ENCODE measurements at places on chromosomes 13 and 19. TPM values are rescaled to one million over a fixed set of nuclear protein-coding genes. Genes with fewer than 3 reads are reported as not detected.

Gene C19orf12
- 26.7 TPM for total RNA-seq

Gene ASPDH
- not detected for total RNA-seq

DNA sequence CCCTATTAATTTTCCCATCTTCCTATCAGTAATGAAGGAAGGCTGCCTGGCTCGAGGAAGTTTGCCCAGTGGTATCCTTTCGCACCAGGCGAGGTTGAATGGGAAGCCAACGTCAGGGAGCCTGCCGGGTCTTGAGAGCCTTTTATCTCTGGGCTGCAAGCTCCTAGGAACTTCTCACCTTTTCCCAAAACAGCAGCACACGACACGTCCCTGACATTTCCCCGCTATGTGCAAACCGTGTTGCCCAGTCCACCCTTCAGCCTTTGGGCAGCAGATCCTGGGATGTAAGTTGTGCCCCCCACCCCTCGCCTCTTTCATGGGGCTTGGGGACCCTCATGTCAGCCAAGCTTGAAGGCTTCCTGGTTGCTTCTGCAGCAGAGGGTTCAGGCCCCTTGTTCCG lies 179.1 kb downstream of the ZNF536 start:
- DNase-seq = no peak

GRCh38 chr13:51797664-51798488 lies 6.1 kb downstream of the DHRS12 start:
- peak; percentile 79 for DNase-seq

Gene SHC2
- total RNA-seq = 0.21 TPM

DNA sequence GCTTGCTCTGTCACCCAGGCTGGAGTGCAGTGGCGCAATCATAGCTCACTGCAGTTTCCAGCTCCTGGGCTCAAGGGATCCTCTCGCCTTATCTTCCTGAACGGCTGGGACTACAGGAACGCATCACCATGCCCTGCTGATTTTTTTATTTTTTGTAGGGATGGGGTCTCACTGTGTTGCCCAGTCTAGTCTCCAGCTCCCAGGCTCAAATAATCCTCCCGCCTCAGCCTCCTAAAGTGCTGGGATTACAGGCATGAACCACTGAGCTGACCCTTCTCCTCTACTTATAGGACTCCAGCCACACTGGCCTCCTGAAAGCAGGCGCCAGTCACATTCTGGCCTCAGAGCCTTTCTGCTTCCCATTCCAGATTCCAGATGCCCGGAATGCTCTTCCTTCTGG lies 10.5 kb downstream of the DACT3 start:
- no peak for DNase-seq

All from activated CD4-positive, alpha-beta T cell treated with anti-CD3 and anti-CD28 coated beads for 36 hours (primary cell).